ENCODE measurements at places on chromosomes 4 and X.

DNA sequence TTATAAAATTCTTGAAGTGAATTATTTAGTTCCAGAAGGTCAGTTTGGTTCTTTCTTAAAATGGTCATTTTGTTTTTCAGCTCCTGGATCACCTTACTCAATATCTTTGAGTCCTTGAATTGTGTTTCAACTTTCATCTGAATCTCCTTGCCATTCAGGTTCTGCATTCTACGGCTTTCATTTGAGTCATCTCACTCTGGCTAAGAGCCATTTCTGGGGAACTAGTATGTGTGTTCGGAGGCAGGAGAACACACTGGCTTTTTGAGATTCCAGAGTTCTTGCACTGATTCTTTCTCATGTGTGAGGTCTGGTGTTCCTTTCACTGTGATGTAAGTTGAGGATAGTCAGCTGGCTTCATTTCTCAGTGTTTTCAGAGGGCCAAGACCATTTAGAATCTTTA, 708.4 kb upstream of the FRG1 start:
- no peak for DNase-seq

DNA sequence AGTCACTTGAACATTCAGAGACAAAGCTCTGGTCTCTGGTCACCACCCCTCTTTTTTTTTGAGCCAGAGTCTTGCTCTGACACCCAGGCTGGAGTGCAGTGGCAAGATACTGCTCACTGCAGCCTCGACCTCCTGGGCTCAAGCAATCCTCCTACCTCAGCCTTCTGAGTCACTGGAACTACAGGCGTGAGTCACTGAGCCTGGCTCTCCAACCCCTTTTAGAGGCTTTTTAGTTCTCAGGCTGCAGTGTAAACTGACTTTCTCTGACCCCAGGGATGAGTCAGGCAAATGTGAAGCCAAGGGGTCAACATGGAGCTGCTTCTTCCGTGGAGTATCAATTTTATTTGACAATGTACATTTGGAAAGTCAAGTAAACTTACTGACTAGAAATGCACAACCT, 229.2 kb downstream of the PTTG2 start:
- DNase-seq = peak; percentile 70

DNA sequence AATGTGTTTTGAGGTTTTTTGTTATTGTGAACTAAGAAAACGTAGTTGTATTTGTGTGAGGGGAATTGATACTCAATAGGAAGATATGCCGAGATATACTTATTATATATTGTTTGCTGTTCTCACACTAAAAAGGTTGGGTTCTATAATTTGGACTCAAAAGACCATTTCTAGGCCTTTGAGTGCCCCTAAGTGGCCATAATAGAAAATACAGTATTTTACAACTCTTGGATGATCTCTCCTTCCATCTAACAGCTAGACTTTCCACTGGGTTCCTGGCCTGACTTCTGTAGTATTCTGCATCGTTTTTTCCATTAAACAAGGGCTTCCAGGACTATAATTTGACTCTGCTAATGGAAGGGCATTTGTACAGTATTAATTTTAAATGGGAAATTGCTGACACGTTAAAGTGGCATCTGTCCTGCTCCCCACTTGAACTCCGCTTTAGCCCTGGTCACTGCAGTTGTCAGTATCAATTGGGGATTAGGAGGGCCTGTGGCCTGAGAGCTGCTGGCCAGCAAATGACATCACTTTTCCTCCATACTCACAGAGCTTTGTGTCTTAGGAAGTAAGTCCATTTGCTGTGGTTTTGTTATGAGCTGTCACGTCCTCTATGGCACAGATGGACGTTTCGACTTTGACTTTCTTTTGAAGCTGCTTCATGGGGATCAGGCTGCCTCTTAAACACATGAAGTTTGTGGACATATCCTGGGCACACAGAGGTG, 176.9 kb downstream of the SLIT2 start:
- DNase-seq = no peak

DNA sequence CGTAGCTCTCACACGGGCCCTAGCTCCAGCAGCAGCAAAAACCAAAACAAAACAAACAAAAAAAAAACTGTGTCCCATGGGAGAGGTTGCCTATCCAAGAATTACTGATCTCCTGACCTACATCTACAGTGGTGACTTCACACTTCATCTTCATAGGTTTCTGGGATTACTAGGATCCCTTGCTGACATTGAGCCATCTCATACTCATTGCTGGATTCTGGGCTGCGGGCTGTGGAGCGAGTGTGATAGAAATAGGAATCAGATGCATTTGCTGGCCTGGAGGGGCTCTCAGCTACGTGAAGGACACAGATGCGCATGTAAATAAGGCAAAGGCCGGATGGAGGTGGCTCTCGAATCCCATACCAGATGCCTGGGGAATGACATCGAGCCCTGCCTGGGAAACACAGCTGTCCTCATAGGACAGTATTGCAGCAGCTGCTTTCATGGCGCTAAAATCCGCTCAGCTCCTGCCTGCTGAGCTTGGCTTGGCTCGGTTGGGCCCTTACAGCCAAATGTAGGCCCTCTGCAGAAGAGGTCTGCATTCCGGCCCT, 41.7 kb downstream of the CNGA2 start:
- no peak for DNase-seq

DNA sequence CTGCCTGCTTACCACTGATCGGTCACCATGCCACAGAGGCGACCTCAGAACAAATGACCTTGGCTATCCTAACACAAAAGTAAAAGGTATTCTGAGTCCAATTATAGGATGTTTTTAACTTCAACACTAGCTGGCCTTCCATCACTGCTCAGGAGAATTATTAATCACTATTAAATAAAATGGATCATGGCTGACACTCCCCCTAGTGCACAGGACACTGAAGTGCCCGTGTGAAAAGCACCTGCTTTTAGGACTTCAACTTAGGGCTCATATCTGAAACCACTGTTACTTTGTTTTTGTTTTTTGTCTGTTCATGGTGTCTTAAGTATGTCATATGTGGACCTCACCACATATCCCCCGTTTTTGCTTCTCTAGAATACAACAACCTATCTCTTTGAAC, 33.9 kb downstream of the STX18 start:
- DNase-seq = no peak

DNA sequence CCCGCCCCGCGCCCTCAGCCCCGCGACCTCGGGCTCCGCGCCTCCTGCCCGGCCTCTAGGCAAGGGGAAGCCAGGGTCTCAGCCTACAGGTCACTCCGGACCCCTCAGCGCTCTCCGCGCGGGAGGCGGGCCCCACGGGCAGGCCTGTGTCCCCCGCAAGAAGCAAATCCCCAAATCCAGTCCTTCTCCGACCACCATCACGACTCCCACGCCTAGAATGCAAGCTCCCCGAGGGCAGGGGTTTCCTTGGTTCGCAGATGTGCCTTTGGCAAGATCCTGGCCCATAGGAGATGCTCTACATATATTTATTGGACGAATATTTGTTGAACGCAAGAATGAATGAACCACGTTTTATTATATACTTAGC, 260 bp upstream of the CCDC149 start:
- DNase-seq = no peak

GRCh38 chrX:138925330-138925729, 213.8 kb upstream of the FGF13 start:
- peak; percentile 35 for DNase-seq

- DNase-seq = peak; percentile 92
Observed at GRCh38 chr4:83285055-83285407, 433 bp upstream of the COQ2 start.

DNA sequence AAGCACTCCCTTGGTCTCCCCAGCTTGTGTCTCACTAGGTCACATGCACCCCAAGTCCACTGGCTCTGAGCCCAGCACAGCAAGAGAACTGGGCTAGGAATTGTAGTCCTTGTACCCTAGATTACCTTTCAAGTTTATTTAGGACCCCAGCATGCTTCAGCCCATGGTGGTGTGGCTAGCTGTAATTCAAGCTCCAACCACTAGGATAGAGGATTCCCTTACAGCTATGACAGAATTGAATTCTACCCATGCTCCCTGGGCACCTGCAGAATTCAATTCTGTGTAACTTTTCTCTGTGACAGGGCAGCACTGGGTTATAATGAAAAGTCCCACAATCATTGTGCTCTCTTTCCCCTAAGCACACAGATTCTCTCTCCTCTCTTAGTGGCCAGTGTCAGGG, 253.8 kb upstream of the DMD start:
- no peak for DNase-seq

- no peak for DNase-seq
Observed at GRCh38 chrX:154751203-154751668, 359 bp upstream of the GAB3 start.

- no peak for DNase-seq
Observed at GRCh38 chr4:140153419-140153717, 616 bp downstream of the MAML3 start.

DNA sequence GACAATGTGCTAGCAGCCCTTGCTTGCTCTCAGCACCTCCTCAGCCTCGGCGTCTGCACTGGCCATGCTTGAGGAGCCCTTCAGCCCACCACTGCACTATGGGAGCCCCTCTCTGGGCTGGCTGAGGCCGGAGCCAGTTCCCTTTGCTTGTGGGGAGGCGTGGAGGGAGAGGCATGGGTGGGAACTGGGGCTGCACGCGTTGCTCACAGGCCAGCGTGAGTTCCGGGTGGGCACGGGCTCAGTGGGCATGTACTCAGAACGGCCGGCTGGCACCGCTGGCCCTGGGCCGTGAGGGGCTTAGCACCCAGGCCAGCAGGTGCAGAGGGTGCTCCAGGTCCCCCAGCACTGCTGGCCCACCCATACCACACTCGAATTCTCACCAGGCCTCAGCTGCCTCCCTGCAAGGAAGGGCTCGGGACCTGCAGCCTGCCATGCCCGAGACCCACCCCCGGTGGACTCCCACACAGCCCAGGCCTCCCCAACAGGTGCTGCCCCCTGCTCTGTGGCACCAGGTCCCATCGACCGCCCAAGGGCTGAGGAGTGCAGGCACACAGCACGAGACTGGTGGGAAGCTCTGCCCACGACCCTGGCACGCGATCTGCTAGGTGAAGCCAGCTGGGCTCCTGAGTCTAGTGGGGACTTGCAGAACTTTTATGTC, 100.3 kb downstream of the SLC39A8 start:
- no peak for DNase-seq

DNA sequence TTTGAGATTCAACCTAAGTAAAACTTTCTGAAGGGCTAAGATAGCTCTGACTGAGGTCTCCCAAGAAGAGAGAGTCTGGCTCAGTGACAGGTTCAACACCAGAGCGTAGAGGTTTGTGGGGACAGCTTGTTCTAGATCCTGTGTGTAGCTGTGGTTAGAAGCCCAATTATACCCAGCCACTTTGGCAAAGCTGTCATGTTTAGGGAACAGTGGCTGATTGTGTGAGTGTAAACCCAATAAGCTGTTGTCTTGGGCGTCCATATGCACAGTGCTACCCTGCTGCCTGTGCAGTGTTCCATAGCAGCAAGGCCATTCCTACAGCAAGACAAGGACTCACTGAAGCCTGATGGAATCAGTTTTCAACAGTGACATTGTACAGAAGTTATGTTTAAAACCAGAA, 11.2 kb upstream of the SCRG1 start:
- DNase-seq = no peak

DNA sequence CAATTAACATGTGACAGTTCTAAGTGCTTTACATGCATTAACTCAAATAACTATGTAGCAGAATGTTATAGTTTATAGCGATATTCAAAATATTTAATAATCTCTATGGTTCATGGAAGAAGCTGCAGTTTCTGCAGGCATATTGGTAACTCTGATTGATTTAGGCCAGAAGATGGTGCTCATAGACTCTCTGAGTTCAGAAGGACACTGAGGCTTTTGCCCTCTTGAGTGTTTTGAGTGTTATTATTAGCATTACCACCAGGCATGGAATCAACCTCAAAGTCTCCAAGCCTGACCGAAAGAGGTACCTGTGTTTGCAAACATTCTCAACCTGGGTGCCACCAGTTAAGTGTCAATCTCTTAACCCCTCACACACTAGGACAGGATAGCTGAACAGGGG, 792.3 kb upstream of the PCDH7 start:
- no peak for DNase-seq

GRCh38 chrX:109830704-109831206, 97.7 kb upstream of the ACSL4 start:
- DNase-seq = peak; percentile 69

- DNase-seq = peak; percentile 88
Observed at GRCh38 chr4:2798399-2799223, 5.7 kb downstream of the SH3BP2 start.

- peak; percentile 26 for DNase-seq
Observed at GRCh38 chr4:164734484-164734883, 19.4 kb upstream of the SMIM31 start.

- DNase-seq = no peak
Observed at GRCh38 chrX:81390237-81390636, 188.3 kb downstream of the SH3BGRL start.
